ENCODE measurements at places on chromosomes 11 and 22. TPM values are rescaled to one million over a fixed set of nuclear protein-coding genes. Genes with fewer than 3 reads are reported as not detected.
A peak's percentile ranks its signal among the peaks of the same experiment; 100 is the strongest.

Gene OSBP
- 36.0 TPM for total RNA-seq

Gene NCAM1
- total RNA-seq, result 819 TPM

Gene CABP4
- not detected for total RNA-seq

Gene E2F8
- 0.34 TPM for total RNA-seq

Gene TRIM3
- total RNA-seq, result 128 TPM

Gene DUSP8
- total RNA-seq, result 123 TPM

Gene SOX6
- total RNA-seq, result 1.4 TPM

Gene OR51E2
- not detected for total RNA-seq

DNA sequence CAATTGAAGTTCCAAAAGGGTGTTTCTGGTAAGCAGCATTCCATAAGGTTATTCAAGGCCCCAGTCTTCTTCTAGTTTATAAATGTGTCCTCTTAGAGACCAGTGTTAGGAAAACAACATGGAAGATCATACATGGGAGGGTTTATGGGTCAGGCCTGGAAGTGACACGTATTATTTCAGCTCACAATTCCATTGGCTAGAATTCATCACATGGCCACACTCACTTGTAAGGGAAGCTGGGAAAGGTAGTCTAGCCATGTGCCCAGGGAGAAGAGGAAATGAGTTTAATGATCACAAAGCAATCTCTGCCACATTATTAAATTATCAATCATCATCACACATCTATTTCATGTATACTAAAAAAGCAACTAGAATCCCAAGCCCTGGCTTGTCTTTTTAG is 181.7 kb upstream of the TBCEL start:
- no peak for DNase-seq

DNA sequence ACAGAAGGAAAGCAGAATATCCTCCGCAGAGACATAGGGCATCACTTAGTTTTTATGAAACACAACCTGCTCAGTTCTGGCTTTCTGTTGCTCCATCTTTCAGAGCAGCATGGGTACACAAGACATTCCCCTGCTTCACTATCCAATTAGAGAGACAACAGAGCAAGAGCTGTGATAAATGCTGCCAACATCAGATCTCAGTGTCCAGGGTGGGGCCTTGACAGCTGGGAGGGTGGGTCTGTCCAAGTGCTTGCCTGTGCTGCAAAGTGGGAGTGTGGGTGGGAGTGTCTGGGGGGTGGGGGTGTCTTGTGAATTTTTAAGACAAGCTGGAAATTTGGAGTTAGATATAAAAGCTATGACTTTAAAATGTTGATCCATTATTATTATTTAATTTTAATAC is 369.6 kb downstream of the TENM4 start:
- DNase-seq, result no peak

- DNase-seq, result peak; percentile 42
Measured at GRCh38 chr11:47185305-47186075, 744 bp downstream of the PACSIN3 start.

DNA sequence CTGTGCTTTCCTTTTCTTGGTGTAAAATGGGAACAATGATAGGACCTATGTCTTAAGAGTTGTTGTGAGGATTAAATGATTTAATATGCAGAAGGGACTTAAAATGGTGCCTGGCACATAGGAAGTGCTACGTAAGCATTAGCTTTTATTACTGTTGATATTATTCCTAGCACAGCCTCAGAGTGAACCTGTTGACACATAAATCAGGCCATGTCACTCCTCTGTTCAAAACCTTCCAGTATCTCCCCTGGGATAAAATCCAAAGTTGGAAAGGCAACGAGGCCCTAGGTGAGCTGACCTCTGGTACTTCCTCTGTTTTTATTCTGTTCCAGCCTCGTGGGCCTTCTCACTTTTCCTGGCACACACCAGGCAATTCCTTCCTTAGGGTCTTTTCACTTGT is 108.8 kb upstream of the CADM1 start:
- no peak for DNase-seq

- DNase-seq, result no peak
Measured at GRCh38 chr11:116853461-116854073, 16.1 kb upstream of the APOA1 start.

DNA sequence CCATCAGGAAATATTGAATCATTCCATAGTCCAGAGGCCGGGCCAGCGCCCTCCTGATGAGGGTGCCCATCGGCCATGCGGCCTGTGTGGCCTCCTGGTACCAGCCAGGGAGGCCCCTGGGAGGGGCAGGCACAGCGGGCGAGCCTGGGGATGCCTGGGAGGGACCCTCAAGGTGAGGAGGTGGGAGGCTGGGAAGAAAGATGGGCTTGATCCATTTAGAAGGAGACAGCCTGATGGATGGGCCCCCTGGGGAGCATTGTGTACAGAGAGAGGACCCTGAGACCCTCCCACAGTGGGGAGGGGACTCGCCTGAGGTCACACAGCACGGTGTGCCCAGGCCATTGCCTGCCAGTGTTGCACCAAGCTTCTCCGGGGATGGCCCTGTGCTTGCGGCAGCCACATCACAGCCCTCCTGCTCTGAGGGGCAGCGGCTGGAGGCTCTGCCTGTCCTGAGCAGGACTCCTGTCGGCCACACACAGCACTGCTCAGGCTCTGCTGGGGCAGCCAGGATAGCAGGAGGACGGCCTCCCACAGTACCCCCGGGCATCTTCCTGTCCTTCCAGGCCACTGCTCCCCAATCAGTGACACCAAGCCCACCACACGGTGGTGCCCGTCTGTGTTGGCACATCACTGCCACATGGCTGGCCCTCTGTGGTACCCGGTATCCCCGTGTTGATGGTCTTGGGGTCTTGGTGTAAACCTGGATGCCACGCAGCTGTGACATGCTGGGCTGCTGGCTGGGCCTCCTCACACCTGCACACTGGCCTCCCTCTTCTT is 290.0 kb downstream of the TBC1D22A start:
- DNase-seq, result no peak

DNA sequence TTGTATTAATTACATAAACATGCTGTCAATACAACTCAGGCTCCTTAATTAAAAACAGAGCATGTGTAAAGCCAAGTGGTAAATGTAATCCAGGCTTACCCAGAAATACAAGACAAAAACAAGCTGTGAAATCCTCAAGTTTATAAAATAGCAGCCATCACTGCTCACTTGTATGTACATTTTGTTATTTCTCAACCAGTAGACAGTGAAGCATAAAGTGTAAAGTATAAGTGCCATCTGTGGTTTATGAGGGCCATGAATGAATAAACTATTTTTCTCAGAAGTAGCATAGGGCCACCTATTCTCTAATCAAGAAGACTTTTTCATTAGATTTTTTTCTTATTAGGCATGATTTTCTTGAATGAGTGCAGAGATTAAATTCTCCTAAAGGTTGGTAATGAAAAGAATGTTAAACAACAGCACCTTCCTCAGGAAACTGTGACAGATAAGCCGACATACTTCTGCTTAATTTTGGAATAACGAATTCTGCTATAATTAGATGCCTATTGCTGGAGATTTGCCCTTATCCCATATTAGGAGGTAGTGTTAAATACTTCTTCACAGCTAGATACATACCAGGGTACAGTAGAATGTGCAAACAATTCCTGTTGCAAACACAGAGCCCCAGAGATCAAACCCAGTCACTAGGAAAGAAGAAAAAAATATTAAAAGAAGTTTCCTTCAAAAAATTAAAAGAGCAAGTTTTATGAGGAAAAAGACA is 13.0 kb downstream of the SLC5A12 start:
- no peak for DNase-seq

DNA sequence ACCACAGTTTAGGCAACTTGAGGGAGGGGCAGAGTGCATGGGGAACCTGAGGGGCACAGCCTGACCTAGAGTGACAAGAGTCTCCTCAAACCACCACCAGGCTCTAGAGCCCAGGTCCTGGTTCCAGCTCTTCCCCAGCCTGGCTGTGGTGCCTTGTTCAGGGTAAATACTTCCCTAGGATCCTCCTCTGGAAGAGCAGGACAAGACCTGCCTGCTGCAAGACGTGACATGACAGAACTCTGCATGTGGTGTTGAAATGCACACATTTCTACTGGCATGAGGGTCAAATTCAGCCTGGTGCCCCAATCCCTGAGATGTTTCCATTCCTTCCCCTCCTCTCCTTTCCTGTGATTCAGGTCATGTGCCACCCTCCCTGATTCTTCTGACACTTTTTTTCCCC is 3.3 kb downstream of the SEC14L2 start:
- DNase-seq, result no peak

DNA sequence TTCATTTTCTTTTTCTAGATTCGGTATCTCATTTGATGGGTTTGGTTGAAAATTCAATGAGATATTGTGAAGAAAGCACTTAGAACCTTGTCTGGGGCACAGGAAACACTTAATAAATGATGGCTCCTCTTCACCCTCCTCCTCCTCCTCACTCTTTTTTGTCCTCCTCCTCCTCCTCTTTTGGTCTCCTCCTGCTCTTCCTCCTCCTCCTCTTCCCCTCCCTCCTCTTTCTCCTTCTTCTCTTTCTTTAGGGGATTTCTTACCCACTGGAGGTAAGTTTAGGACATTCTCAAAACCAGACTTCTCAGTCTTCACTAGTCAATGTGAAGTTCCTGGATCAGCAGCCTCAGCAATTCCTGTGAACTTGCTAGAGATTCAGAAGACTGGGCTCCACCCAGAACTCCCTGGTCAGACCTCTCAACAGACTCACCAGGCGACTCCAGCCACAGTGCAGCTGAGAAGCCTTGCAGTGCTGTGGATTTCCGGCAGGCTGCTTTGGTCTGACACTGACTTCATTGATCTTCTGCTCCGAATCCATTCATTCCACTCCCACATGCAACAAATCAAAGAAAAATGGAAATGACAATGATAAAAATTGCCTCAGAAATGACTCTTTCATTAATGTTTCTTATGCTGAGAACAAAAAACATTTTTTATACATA is 368.6 kb upstream of the B3GAT1 start:
- no peak for DNase-seq

DNA sequence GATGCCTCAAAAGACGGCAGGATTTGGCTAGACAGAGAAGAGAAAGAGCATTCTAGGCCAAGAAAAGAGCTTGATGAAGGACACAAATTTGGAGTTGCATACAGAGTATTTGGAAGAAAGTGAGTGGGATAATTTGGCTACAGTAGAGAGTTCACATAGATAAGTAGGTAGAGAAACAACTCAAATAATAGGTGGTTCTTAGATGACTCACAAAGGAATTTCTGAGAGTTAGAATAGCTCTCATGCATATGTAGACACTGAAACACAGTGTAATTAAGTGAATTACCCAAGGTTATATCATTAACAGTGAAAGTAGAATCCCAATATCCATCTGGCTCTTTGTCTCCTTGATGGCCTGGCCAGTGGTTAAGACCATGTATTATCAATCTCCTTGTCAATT is 228.6 kb upstream of the DDI1 start:
- DNase-seq, result no peak

GRCh38 chr22:17116572-17117330 is 4.4 kb downstream of the TMEM121B start:
- DNase-seq, result no peak

DNA sequence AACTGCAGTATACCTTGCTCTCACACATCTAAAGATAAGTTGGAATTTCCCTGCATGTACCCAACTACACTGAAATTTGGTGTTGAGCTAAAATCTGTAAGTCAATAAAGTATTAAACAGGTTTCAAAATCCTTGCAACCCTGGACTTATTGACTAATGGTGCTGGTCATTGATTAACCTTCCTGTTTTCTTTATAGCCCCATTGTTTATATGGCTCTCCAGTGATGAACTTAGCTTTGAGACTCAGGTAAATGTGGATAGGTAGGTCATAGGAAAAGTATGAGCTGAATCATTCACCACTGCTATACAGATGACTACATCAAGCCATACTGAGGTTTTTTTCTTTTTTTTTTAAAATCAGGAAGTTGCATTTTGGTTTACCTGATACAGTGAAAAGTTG is 132.7 kb downstream of the FAT3 start:
- no peak for DNase-seq

DNA sequence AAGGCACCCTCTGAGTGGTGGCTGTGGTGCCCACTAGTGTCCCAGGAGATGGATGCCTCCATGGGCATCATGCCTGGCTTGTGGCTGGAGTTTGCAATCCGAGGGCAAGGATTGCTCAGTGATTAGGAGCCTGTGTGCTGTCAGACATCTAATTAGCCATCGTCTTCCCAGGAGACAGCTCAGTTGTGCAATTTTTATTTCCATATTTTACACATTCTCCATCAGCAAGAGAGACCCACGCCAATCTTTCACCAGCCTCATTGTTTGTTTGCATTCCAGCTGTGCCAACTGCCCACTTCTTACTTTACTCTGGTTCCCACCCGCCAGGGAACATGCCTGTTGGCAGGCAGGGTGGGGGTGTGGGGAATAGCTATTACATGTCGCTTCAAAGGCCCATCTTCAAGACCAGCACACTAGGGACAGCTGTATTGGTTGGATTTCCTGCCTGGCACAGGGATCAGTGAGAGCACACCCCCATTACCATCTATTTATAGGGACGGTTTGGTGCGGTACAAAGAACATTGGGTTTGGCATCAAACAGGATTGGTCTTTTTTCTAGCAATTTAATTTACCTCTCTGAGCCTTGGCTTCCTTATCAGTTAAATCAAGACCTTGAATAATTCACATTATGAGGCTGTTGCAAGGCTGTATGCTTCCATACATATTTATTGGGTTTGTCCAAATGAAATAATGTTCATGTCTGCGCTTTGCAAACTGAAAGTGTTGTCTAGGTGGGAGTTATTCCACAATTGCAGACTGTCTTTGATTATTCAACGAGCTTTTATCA is 80.7 kb upstream of the NAV2 start:
- no peak for DNase-seq

- no peak for DNase-seq
Measured at GRCh38 chr11:79592406-79592805, 151.6 kb upstream of the TENM4 start.

DNA sequence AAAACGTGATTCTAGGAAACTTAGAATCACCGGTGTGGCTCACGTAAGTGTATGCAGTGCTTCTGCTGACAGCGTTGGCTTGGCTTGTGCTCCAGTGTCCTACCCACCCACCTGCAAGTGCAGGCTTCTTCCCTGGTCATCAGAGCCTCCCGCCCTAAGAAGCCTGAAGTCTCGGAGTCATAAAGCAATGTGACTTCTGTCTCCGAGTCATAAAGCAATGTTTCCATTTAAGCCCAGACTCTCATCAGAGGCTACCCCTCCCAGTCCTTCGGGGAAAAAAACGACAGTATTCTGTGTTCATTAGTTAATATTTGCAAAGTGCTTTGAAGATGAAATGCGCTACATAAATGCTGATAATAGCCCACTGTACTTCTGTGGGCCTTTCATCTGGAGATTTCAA is 293.8 kb downstream of the OPCML start:
- no peak for DNase-seq

- DNase-seq, result no peak
Measured at GRCh38 chr11:8596504-8597046, 2.5 kb upstream of the STK33 start.

- DNase-seq, result no peak
Measured at GRCh38 chr11:119991022-119991404, 146.9 kb downstream of the TRIM29 start.
